H9 (cell line): ENCODE measurements at places on chromosomes 2 and 18.

- DNase-seq: no peak
Measured at GRCh38 chr2:31057691-31058090, 80.5 kb downstream of the GALNT14 start.

DNA sequence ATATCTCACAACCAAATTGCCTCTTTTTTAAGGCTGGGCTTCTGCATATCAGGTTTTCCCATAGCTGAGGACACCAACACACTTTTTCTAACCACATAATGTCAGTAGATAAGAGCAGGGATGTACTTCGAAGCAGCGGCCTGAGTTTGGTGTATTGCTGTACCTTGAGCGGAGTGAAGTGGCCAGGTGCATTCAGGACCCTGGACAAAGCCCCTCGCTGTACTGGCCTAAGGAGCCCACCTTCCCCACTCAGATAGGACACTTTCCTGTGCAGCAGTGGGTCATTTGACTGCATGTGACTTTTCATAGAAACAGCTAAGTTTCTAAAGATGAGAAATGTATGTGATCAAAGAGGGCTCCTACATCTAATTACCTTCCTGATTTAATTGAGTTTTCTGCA is 212.5 kb downstream of the GBX2 start:
- DNase-seq: no peak

DNA sequence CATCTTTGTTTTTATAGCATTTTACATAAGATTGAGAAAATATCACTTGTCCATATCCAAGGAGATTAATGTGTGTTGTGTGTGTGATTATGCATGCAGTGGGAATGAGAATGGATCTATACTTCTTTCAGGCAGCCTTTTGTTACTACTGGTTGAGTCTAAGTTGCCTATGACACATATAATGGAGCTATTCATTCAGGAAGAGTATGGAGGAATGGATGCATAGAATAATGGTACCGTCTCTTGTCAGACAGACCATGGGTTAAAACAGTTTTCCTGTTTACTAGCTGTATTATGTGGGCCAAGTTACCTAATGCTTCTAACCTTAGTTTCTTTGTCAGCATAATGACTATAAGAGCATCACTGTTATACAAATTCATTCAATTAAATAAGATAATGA is 155.4 kb upstream of the KYNU start:
- no peak for DNase-seq

DNA sequence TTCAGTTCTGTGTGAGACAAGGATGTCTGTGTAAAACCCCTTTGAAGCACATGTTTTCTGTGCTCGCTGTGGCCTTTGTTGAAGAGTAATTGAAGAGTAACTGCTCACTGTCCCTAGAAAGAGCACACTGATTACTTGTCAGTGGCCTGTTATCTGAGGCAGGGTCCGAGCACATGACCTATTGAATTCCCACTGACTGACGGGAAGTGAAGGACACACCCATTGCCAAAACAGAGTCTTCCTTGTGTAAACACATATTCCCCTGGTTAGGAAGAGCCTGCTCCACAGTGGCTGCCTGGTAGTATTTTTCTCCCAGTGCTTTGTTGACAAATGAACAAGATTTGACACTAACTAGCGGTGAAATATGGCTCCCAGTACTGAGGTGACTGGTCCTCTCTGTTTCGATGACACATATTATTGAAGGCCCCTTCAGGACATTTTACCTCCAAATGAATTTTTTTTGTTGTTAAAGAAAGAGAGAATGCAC is 148.5 kb upstream of the GYPC start:
- DNase-seq: no peak

- no peak for DNase-seq
Measured at GRCh38 chr2:190213441-190214335, 105.9 kb downstream of the HIBCH start.

- no peak for DNase-seq
Measured at GRCh38 chr2:207871911-207872310, 102.2 kb upstream of the FZD5 start.

DNA sequence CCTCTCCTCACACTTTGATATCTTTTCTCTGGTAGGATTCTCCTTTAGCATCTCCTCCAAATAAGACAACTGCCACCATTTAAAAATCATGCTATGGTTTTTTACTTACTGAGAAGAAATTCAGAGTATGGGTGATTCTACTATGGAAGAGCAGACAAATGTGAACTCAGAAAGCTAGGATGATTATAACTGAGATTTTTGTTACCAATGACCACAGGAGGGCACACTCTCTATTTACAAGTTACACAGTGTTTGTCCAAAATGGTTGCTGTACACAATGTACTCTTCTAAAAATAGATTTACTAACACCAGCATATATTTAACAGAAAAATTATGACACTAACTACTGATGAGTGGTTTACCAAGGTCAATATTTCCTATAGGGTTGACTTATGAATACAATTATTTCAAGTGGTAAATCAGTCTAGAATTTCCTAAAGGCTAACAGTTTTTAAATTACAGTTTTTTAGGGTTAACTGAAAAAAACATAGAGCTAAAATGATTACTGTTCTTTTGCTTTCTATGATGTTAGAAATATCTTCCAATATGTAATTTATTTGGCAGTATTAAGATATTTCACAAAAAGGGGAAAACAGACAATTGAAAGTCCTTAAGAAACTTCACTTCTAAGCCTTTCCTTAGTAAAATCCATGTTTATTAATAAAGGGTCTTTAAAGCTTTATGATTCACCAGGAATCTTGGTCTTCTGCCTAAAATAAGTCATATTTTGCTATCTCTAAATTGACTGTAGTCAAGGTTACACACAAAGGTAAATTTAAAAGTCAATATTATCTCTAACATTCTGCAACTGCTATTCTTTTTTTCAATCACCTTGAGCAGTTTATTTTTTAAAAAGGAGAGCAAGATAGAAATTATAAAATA is 57.2 kb downstream of the MAP4K3 start:
- no peak for DNase-seq

DNA sequence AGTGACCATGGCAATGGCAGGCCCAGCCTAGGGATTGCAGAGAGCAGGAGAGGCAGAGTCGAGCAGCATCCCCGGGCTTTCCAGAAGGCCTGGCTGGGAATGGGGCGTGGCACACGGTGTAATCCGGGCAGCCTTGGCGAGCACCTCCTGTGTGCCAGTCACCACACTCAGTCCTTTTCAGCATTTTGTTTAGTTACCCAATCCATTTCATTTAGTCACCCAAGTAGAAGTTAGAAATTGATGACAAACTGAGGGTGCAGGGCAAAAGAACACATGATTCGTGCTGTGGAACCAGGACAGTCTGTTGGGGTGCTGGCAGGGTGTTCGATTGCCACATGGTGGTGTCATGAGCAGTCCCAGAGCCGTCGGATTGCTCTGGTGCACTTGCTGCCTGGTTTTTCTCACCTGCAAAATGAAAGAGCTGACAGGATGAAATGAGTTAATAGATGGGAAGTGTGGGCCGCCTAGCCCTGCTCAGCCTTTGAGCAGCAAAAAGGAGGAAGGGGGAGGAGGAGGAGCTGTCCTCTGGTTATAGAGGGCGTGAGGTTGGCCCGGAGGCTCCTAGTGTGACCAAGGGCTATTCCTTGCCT is 299.4 kb downstream of the AGAP1 start:
- peak; percentile 73 for DNase-seq

- no peak for DNase-seq
Measured at GRCh38 chr18:12391487-12392165, 14.6 kb upstream of the AFG3L2 start.

- DNase-seq: no peak
Measured at GRCh38 chr2:138718405-138718804, 61.8 kb downstream of the NXPH2 start.

DNA sequence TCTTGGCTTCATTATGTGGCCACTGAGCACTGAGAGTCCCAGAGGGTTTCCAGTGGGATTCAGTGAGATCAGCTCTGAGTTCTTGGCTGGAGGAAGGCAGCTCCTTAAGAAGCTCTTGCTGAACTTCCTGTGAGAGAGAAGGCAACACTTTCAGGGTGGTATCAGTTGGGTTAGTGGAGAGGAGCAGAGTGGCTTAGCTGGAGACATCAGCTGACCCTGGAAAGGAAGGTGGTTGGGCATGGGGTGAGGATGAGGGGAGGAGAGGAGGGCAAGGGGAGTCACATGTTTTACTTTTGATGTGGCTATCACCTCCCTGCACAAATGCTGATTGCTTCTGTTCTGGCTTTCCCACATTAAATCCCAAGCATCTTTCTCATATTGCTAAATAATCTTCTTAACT is 95.1 kb downstream of the ACOXL start:
- DNase-seq: no peak

- DNase-seq: no peak
Measured at GRCh38 chr2:158718196-158718585, 76.9 kb upstream of the DAPL1 start.

DNA sequence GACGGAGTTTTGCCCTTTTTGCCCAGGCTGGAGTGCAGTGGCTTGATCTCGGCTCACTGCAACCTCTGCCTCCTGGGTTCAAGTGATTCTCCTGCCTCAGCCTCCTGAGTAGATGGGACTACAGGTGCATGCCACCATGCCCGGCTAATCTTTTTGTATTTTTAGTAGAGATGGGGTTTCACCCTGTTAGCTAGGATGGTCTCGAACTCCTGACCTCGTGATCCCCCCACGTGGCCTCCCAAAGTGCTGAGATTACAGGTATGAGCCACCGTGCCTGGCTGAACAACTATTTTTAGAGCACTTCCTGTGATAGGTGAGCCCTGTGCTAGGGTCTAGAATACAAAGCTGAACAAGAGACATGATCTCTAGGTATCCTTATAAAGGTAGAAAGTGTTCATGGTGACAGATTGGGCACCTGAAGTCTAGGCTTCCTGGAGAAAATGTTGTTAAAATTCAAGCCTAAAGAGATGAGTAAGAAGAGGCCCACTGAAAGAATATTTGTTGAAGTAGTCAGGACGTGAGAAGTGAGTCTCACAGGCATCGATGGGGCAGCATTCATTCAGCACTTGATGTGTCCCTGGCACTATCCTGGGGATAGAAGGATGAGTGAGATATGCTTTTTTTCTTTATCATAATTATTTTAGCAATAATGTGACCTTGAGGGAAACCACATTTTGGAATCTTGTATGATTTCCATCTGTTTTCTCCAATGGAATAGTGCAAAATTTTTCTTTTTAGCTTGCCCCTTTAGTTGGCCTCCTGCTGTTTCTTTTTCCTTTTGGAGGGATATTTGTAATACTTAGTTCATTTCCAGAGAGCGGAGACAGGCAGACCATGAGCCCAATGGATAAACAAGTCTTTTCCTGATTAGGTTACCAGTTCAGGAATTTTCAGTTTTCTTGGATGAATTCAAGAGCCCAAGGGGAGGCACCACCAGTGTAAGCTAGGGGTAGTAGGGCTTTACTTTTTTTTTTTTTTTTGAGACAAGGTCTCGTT is 5.1 kb downstream of the ZNF236 start:
- no peak for DNase-seq

- no peak for DNase-seq
Measured at GRCh38 chr2:221676566-221677172, 104.6 kb upstream of the EPHA4 start.

GRCh38 chr18:77866351-77866750 is 616.7 kb downstream of the GALR1 start:
- DNase-seq: no peak

DNA sequence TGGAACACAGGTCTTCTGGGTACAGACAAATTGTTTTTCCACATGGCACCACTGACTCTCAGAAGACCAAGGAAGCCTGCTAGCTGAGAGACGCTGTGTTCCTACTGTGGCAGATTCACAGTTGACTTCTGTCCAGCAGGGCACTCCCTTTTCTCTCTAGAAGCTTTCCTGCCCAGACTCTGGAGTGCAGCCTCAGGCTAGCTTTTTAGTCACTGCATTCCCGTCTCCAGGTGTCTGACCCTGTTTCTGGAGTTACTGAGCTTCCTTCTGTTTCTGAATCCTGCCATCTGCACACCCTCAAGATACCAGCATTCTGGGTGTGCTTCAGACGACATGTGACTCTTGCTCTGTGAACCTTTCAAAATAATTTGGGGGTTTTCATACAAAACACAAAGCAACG is 125.1 kb downstream of the TMEM200C start:
- DNase-seq: no peak

DNA sequence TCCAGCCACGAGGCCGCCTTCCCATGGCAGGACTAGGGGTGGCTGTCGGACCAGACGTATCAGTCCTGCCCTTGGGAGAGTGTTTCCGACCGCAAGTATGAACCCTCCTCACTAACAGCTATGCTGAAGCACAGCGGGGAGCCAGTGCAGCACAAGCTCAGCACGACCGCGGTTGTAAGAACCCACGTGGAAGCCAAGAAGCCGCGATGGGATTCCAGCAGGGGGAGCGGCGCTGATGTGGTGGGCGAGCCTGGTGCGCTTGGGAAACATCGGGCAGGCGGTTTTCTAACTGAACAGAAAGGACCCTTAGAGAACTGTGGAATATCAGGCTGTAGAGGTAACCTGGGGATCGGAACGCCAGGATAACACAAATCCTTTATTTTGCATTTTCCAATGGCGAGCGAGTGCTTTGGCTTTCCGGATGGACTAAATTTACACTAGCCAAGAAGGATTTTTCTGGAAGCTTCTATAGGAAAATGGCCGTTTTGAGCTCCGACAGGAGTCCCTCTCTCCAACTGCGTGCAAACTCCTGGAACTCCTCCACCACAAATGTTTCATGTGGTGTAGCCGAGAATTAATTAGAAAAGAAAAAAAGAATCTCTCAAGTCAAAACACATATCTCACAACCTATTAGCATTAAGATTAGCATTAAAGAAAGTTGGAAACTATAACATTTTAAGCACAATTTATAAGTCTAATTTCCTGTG is 132.0 kb upstream of the MYCN start:
- DNase-seq: peak; percentile 61

GRCh38 chr2:216875862-216876261 is 16.0 kb upstream of the TNP1 start:
- no peak for DNase-seq

DNA sequence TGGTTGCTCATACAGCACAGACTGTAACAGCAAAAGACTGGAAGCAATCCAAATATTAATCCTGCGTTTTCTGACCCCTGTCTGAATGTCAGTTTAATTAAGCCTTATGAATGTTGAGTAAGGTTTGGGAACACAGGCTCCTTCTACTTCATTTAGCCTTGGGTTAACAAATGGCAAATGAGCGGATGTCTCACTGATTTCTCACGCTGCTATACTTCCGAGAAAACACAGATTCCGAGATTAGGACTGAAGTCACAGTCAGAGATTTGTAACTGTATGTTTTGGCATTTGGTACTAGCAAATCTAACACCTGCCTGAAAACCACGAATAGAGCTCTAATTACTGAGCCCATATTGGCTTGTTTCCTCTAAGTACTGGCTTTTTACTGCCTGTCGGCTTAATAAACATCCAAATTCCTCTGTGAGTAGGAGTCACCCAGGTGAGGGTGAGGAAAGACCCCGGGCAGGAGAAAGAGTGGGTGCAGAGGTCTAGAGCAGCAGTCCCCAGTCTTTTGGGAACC is 10.6 kb downstream of the MC5R start:
- no peak for DNase-seq

DNA sequence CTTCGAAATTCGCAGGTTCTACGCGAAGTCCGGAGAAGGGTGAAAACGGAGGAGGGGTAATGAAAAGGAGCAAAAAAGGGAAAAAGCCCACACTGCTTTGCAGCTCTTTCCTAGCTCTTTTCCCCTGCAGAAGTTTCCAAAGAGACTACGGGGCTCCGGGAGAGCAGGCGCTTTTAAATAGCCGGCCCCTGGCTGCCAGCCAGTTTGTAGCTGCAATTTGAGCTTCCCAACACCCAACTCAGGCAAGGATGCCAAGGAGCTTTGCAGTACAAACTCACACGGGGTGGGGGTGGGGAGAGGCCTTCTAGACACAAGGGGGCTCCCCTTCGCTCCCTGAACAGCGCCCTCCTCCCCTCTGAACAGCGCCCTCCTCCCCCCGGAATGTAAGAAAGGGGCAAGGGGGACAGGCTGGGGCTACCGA is at the start of gene IGFBP5:
TSS of gene IGFBP5 (minus strand) at position 149 of the 421 bp plus-strand sequence. CDS start 774 bp downstream, outside the sequence.
- DNase-seq: peak; percentile 86

GRCh38 chr18:79567481-79568147 is 112.0 kb upstream of the CTDP1 start:
- DNase-seq: peak; percentile 81
